ENCODE measurements at places on chromosomes 3 and 15. TPM values are rescaled to one million over a fixed set of nuclear protein-coding genes. Genes with fewer than 3 reads are reported as not detected.

The KLHL24 gene
- polyA plus RNA-seq: 84.9 TPM

The SAXO2 gene
- polyA plus RNA-seq: 0.80 TPM

The EAF2 gene
- 811 TPM for polyA plus RNA-seq

The AMOTL2 gene
- not detected for polyA plus RNA-seq

The PLSCR2 gene
- polyA plus RNA-seq: not detected

The GOLIM4 gene
- polyA plus RNA-seq: 2.2 TPM

The HDC gene
- not detected for polyA plus RNA-seq

The SMCO1 gene
- polyA plus RNA-seq: not detected

The ISLR2 gene
- not detected for polyA plus RNA-seq

The TWF2 gene
- polyA plus RNA-seq: 90.8 TPM

The RASGRP1 gene
- polyA plus RNA-seq: 11.2 TPM

The NEK10 gene
- not detected for polyA plus RNA-seq

The GOLGA8K gene
- not detected for polyA plus RNA-seq

The CEP19 gene
- polyA plus RNA-seq: 1.5 TPM

The CFAP91 gene
- not detected for polyA plus RNA-seq

- no peak for DNase-seq
Observed at GRCh38 chr3:18247139-18247695, 177.9 kb downstream of the SATB1 start.

DNA sequence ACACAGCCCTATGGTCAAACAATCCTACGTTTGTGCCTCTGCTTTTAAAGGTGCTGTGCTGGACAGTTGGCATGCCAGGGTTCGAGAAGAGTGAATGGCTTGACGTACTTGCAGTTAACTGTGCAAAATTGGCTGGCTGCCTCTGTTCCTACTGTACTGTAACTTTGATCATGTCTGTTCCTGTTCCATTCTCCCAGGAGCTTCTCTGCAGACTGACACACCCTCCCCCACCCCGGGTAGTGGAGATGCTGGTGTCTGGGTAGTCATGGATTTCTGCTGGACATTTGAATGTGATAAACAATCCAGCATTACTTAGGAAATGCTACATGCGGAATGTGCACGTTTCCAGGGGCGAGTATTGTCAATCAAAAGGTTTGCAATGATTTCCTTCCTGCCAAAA, 6.5 kb upstream of the VILL start:
- DNase-seq: no peak

- DNase-seq: no peak
Observed at GRCh38 chr15:69603369-69604071, 150.9 kb downstream of the RPLP1 start.

- peak; percentile 28 for DNase-seq
Observed at GRCh38 chr3:187742351-187743171, 2.7 kb downstream of the BCL6 start.

DNA sequence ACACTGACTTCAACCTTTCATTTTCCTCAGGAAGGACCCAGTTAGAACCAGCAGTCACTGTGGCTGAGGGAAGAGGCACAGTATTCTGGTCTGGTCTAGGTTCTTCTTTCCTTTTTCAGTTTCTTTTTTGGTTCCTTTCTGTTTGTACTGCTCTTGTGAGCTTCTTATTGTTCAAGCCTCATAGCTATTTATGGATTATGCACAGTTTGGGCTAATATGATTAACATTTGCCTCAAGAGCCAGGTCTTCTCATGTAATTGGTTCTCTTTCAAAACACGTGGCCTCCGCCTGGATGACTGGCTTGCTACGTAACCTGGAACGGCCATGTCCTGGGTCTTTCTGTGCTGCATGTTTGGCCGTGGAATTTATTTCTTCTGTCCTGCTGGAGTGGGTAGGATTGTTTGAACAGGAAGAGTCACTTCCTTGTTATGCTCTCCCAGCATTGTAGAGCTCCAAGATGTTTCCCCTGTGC, 43.3 kb downstream of the RBMS3 start:
- peak; percentile 2 for DNase-seq

- DNase-seq: no peak
Observed at GRCh38 chr3:58176827-58177489, 33.8 kb downstream of the DNASE1L3 start.

GRCh38 chr3:186213946-186214345, 105.1 kb upstream of the ETV5 start:
- no peak for DNase-seq

GRCh38 chr15:62150445-62150844, 14.6 kb downstream of the C2CD4B start:
- DNase-seq: no peak

DNA sequence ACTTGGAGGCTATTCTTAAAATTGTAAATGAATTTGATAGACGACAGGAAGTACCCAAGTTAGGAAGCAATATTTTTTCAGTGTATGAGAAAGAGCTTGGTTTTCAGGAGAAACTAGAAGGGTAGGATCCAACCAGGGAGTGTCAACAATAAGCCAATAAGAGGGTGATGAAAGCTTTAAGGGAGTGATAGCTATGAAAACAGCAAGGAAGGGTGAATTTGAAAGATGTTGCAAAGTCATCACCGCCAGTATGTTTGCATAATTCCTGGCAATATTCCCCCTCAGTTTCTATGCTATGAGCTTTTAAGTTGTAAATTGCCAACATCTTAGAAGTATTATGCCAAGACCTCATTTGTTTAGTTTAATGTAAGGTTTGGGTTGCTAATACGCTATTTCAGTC, 11.8 kb upstream of the CSTA start:
- DNase-seq: no peak

GRCh38 chr15:77305953-77306352, 114.0 kb downstream of the PEAK1 start:
- DNase-seq: no peak

- DNase-seq: no peak
Observed at GRCh38 chr3:128193168-128193567, 39.9 kb downstream of the EEFSEC start.

DNA sequence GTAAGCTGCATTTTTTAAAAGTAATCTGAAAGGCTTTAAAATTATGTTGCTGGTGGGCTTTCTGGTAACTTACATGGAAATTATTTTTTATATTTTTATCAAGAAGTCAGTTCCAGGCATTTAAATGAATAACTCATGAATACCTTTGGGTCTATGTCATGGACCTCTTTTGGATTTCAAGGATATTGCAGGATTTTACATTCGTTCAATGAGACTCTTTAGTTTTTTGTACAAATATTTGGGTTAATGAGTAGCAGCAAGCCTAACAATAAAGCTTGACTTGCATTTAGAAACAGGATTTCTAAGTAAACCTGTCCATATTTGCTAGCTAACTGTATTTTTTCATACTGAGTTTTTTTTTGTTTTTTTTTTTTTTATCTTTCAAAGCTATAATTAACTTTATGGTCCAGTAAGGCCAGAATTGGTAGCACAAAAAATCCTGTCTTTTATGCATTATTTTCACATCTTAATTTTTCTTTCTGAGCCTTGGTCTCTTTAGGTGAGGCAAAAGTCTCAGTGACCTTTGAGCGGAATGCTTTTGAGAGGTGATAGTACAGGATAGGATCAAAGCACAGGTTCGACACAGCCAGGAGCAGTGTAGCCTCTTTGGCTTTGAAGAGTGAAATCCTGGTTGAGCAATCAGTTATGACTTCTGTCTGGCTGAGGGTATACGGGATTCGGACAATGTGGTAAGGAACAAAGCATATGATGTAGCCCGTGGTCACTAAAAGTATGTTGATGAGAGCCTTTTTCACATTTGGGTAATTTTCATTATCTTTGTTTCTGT, 4.8 kb downstream of the GPR171 start:
- no peak for DNase-seq

DNA sequence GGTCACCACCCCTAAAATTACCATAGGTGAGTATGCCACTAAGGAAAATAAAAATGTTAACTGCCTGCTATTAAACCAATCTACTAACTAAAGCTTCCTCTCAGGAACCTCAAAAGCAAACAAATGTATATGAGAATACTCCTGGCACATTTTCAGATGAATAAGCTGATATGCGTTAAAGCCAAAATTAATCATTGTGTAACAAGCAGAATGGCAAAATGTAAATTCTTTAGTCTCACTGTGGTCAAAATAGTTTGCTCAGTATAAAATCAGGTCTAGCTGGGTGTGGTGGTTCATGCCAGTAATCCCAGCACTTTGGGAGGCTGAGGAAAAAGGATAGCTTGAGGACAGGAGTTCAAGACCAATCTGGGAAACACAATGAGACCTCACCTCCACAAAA, 53.6 kb downstream of the SUMF1 start:
- DNase-seq: no peak

- DNase-seq: no peak
Observed at GRCh38 chr15:92130244-92130643, 263.4 kb upstream of the ST8SIA2 start.

DNA sequence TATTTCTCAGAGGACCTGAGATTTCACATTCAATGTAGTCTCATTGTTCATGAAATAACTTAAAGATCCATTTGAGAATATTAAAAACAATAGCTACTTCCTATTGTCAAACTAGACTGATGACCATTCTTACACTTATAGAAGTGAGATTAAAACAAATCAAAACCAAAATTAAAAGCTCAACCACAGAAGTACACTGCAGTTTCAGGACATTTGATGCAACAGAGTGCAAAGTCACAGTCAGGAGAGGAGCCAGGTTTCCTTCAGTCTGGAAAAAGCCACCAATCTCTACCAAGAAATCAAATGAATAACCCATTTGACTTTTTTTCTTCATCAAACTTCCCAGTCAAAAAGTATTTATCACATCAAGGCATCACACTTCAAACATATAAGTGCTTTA, 5.5 kb downstream of the CCPG1 start:
- DNase-seq: no peak

GRCh38 chr15:57635300-57635909, 43.7 kb downstream of the MYZAP start:
- no peak for DNase-seq

DNA sequence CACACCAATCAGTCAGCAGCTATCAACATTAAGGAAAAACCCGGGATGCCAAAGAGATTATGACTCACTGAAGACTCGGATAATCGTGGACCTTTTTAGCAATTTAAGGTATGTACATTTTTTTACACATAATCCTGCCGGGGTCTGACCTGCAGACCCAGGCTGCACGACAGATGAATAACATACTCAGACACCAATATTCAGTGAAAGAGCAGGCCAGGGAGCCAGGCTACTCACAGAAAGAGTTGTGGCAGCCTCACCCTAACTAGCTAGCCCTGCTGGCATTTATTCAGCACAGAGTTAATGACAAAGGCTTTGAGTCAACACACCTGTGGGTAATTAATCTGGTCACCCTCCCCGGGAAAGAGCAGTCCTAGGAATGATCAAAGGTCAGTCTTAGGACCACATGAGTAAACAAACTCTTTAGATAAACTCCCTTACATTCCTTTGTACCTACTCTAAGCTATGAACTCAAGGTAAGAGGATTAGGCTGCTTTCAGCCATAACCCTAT, 727.5 kb downstream of the TBL1XR1 start:
- no peak for DNase-seq

DNA sequence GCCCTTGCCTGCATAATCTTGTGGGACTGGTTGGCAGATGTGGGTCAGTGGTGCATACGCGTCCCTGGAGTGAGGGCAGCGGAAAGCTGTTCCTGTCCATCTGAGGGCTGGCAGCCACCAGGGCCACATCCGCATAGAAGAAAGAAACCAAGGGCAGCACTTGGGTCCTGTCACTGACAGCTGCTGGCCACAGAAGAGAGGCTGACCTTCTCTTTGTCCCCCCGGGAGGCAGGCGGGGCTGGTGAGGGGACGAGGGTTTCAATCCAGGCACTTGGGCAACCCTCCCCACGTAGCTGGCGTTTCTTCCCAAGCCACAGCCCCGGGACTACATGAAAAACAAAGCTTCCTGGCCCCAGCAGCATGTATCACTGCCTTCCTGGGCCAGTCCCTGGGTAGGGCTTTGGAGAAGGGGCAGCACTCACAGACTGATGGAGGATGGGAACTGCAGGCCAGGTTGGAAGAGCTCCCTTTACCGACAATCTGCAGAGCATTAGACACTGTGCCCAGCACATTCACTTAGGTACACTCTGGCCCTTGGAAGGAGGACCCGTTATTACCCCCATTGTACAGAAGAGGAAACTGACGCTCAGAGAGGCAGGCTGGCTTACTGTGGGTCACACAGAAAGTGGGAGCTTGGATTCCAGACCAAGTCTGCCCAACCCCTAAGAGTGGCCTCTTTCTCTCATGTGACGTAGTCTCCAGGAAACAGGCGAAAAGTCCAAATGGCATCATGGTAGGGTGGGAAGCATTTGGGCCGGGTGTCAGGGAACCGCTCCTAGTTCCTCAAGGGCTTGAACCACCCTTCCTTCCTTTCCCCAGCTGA, 78.8 kb upstream of the SLC6A6 start:
- no peak for DNase-seq

- DNase-seq: peak; percentile 45
Observed at GRCh38 chr3:184354121-184354728, 7.2 kb downstream of the CLCN2 start.

DNA sequence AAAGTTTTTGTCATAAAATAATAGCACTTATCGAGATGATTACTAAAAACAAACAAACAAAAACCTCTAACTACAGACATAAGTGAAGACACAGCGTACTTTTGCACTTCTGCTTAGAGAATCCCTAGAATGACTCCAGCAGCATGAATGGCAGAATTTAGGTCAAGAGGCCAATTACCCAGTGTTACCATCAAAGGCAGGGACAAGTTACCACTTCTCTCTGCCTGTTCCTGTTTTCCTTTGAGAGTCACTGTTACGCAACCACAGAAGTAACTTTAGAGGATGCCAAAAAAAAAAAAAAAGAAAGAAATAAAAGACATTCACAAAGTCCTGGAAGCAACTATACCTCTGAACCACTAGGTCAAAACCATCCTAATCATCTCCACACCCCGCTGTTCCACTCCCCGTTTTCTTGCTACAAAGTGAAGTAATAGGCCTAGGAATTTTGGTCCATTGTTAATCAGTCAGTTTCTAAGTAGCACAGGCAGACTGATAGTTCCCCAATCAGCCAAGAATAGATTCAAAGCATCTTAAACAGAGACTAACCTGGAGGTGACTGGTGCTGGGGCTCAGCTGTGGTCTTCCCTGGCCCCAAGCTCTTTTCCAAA, 41.9 kb downstream of the FMN1 start:
- no peak for DNase-seq

DNA sequence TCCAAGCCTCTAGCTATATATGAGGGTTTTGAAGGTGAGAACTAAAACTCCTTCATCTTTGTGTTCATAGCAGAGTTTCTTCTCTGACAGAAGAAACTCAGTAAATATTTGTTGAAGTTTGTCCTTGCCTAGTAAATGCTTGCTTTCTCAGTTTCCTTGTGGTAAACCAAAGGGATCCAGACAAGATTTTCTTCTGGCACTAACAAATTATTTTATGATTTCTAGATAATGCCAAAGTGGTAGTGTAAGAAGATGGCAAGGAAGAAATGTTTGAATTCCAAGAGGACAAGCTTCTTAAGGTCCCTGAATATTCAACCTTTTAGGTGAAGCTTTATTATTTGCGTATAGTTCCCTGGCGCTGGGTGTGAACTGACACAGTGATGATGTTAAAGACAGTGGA, 14.4 kb downstream of the ARIH1 start:
- DNase-seq: no peak

- DNase-seq: no peak
Observed at GRCh38 chr15:83365370-83365938, 81.0 kb upstream of the BNC1 start.

DNA sequence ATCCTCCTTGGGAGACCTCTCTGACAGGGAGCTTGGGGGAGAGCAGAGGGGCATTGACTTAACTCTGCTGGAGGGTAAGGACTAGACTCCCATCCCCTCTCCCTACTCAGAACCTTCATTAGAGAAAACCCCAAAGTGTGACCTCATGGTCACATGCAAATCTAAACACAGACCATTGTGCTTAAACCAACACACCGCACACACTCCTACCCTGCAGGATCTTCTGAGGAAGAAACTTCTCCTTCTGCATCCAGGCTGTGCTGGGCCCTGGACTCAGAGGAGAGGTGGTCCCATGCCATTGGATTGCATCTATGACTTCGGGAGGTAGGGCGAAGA, 805 bp upstream of the PARP16 start:
- DNase-seq: no peak

GRCh38 chr3:31692751-31693150, 160.0 kb downstream of the STT3B start:
- no peak for DNase-seq

Measured in naive B cell (primary cell).